ENCODE measurements at places on chromosomes 4 and X.

DNA sequence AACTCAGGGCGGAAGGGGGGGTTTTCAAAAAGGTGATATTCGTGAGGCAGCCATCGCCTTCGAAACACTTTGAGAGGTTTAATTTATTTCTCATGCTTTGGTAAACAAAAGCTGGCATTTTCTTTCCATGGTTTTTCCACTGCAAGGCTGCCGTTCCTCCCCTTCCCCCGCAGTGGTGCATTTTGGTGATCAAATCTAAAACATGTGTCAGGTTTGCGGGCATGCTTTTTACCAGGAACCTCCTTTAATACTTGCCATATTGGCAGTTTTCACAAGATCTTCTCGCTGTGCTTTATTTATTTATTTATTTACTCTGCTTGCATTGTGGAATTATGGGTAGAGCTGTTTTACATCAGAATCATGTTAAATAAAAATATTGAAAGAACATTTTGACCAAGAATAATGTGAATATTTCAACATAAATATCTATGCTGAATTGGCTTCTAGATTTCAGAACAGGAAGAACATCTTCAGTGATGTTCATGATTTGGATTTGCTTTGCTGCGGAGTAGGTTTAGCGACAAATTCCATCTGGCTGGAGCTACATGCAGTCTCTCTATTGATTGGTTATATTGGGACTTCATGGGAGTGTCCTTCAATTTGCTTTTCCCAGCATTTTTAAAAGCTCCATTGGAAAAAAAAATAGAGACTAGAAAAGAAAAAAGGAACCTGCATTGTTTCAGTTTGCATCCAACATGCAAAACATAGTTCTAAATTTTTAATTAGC lies 54.4 kb downstream of the STOX2 start:
- peak overlapping the region; percentile 8 for H3K4me3 ChIP-seq
- DNase-seq, result no peak
- H3K4me1 ChIP-seq, result no peaks in the 10 kb centered on the region

DNA sequence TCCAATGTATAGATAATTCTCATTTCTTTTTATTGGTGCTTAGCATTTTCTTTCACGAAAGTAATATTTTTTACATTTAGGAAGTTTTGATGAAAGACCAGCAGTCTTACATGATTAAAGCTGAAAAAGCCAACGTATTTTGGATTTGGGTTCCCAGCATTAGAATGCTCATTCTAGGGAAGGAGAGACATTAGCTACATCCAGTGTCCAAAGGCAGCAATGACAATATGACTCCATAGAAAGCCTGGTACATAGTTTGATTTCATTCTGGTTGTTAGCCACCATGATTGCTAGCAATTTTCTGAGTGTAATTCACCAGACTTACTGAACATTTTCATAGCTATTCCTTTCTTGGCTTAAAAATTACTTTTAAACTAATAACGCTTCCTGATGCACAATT lies 1397.5 kb downstream of the PCDH7 start:
- H3K36me3 ChIP-seq, result no peaks in the 10 kb centered on the region
- H3K4me3 ChIP-seq, result no peak overlapping the region
- no peaks in the 10 kb centered on the region for H3K4me1 ChIP-seq
- H3K27ac ChIP-seq, result no peak overlapping the region
- no peak for DNase-seq

- no peaks in the 10 kb centered on the region for H3K27me3 ChIP-seq
- H3K4me3 ChIP-seq, result no peak overlapping the region
- H3K27ac ChIP-seq, result no peak overlapping the region
- H3K4me1 ChIP-seq, result no peaks in the 10 kb centered on the region
- no peak for DNase-seq
These were observed 40.8 kb downstream of the LAMP2 start for GRCh38 chrX:120428309-120428708.

GRCh38 chr4:19375136-19375804 lies 876.4 kb upstream of the SLIT2 start:
- H3K27me3 ChIP-seq, result no peaks in the 10 kb centered on the region
- no peaks in the 10 kb centered on the region for H3K36me3 ChIP-seq

- H3K4me3 ChIP-seq, result no peak overlapping the region
- H3K27me3 ChIP-seq, result no peaks in the 10 kb centered on the region
- no peaks in the 10 kb centered on the region for H3K36me3 ChIP-seq
- H3K4me1 ChIP-seq, result no peaks in the 10 kb centered on the region
These were observed 955.2 kb downstream of the FSTL5 start for GRCh38 chr4:161208564-161208963.
